ENCODE measurements at places on chromosomes 11 and 22.
A peak's percentile ranks its signal among the peaks of the same experiment; 100 is the strongest.

DNA sequence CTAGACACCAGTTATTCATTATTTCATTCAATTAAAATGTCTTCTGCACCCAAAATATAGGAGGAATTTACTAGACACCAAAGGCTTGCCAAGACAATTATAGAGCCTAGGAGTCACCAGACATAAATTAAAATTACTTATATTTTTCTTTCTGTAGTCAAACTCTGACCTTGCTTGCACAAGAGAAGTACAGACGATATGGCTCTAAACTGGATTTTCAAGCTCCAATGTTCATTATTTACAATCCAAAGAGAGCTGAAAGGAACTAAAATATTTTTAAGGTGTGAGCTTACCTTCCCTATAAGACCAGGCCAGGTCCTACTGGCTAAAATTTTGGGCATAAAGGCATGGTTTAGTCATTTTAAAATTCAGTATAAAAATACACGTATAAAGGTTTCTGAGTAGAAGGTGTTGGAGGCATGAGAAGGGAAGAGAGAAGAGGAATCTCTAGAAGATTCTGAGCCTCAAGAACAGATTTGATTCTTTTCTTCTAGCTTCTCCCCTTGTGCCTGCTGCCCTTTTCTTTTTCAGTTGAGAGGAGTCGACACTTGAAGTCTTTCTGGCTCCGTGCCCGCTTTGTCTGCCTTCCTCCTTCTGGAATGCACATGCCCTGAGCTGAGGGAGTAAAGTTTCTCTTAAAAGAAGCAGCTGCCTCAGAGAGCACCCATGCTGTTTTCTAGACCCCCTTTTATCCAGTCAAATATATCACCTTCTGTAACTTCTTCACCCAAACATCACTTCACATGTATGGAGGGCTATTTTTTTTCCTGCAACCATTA lies 13.5 kb downstream of the C11orf97 start:
- DNase-seq = no peak

DNA sequence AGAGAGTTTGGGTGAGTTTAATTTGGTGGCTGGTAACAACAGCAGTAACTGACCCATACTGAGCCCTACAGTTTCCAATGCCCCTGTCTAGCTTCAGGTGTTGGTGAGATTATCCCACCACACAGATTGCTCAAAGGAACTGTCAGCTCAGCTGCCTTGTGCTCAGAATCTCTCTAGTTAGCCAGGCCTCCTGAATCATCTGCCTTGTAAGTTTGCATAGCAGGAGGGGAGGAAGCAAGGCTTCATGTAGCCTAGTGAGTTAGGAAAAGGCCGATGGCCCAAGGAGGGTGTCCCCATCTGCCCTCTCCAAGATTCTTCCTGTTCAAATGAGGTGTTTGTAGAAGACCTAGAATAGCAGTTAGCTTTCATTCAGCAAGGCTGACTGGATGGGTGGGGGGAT lies 74.3 kb downstream of the MICAL2 start:
- DNase-seq = no peak

- no peak for DNase-seq
Observed at GRCh38 chr11:80595011-80595410, 1154.2 kb upstream of the TENM4 start.

DNA sequence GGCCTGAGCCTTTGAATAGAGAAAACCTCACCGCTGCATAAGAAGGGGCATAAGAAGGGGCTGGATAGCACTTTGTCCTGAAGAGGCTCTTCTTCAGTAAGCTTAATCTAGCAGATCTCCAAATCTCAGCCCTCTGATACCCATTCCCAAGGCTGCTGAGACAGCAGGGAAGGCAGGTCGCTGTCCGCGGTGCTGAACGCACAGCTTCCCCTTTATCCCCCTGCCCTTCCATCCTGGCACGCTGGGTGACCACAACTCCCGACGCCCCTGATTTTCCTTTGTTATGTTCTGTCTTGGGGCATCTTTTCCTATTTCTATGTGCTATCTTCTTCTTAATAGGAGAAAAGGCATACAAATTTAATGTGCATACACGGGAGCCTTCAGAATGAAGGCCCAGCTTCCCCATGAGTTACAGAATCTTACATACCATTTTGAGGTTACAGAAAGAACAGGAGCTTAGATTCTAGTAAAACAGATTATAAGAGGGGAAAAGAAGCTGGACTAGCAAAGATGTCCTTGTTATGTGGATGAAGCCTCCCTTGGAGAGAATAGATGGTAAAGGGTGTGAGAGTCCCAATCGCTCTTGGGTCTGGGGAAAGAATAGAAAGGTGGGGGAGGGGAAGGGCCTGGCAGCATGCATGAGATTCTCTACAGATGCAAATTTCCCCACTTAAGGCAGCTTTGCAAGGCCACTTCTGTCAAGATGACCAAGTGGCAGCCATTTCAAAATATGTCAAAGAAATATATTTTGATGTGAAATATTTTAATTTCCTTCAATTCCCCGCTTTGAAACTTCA lies 5.7 kb upstream of the SULT4A1 start:
- peak; percentile 4 for DNase-seq

- no peak for DNase-seq
Observed at GRCh38 chr22:20978419-20978818, 3.7 kb upstream of the LZTR1 start.

DNA sequence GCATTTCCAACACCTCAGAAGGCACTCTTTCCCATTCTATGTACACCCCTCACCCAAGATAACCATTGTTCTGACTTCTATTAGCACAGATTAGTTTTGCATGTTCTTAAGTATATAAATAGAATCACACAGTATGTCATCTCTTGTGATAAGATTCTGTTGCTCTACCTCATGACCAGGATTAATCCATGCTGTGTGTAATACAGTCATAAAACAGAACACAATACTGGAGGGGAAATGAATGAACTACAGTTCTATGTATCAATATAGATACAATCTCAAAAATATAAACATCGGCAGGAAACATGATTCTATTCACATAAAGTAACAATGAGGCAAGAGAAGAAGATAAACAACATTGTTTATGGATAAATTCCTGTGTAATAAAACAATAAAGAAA lies 151.5 kb downstream of the ATG16L2 start:
- DNase-seq = no peak

- DNase-seq = peak; percentile 70
Observed at GRCh38 chr22:41286639-41287091, 678 bp upstream of the RANGAP1 start.

DNA sequence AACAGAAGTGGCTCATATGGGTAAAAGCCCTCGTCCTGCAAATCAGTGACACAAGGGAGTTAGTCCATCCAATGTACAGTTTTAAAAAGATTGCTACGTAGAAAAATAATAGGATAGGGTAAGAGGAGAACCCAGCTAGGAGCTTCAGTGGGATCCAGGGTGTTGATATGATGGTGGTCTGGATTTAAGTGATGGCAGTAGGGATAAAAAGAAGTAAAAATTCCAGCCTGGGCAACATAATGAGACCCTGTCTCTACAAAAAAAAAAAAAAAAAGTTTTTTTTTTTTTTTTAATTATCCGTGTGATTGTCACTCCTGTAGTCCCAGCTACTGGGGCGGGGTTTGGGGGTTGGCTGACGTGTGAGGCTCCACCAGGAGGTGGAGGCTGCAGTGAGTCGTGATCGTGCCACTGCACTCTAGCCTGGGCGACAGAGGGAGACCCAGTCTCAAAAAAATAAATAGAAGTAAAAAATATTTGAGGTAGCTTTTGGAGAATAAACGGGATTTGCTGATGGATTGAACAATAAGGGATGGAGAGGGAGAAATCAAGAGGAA lies 7.0 kb upstream of the L3MBTL2 start:
- peak; percentile 56 for DNase-seq

DNA sequence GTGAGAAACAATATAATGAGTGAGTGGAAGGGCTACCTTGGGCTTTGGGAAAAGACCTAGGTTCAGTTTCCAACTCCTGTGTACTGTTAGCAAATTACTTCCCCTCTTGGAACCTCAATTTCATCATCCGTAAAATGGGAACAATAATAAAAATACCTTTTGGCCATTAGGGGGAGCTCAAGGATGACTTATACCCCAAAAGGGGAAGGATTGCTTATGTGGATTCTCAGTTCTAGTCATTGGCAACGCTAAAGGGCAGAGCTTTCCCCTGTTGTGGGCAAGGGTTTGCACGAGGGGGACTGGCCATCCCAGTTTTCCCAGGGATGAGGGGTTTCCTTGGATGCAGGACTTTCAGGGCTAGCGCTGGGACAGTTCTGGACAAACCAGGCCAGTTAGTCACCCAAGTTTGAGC lies 3.1 kb upstream of the COMMD9 start:
- DNase-seq = peak; percentile 72

DNA sequence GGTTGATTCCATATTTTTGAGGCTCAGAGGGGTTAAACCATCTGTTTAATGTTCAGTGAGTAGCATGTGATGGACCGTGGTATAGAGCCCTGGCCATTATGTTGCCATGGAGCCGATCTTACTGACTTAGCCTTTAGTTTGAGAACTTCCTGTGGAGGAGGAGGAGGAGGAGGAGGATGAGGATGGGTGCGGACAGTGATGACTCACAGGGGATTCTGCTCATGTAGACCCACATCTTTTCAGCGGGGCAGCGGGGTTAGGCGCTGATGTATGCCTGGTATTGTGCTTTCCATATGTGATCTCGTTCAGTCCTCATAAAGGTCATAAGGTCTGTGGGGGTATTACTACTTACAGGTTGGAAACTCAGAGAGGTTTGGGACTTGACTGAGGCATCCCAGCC lies 13.9 kb downstream of the STX3 start:
- DNase-seq = no peak

DNA sequence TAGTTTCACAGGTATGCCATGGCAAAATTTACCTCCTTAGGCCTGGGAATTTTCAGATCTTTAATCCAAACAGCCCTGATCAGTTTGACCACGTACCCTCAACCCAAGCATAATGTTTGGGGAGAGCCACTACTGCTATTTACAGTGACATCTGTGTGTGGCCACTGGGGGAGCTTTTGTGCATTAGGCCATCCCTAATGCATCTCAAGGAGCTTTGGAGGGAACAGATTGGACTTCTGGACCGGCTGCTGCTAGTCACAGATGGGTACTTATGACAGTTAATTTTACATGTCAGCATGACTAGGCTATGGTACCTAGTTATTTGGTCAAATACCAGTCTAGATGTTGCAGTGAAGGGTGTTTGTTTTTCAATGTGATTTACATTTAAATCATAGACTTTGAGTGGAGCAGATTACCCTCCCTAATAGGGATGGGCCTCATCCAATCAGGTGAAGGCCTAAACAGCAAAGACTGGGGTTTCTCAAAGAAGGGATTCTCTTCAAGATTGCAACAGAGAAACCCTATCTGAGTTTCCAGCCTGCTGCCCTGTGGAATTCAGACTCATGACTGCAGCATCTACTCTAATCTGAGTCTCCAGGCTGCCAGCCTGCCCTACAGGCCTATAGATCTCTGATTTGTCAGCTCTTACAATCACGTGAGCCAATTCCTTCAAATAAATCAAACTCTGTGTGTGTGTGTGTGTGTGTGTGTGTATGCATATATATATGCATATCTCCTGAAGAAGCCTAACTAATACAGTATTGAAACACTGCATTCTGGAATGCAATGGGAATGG lies 38.0 kb upstream of the GALNT18 start:
- DNase-seq = no peak

DNA sequence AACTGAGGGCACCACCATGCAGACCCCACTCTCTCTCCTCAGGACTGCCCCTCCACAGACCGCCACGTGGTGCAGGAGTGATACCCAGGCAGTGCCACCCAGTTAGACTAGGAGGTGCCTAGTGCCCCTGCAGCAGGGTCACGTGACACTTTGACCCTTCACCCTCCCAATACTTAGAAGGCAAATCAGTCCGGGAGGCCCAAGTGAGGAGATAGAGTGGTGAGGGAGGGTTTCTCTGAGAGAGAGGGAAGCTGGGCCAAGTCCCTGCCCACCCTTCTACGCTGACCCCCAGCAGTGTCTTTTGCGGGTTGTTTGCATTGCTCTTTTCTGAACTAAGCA lies 84.6 kb downstream of the BUD13 start:
- no peak for DNase-seq

DNA sequence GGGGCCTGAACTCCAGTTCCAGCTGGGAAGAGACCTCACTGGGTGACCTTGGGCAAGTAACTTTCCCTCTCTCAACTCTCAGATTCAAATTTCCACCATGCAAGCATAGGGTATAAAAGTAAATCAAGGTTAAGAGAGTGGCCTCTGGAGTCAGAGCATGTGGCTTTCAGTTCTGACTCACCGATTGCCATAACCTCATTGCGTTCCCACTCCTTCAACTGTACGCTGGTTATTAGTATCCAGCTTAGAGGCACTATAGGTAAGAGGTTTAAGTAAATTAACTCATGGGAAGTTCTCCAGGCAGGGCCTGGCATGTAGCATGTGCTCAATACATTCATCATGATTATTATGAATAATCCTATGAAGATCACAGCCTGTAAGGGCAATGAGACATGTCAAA lies 88.3 kb downstream of the FBXO7 start:
- DNase-seq = no peak

DNA sequence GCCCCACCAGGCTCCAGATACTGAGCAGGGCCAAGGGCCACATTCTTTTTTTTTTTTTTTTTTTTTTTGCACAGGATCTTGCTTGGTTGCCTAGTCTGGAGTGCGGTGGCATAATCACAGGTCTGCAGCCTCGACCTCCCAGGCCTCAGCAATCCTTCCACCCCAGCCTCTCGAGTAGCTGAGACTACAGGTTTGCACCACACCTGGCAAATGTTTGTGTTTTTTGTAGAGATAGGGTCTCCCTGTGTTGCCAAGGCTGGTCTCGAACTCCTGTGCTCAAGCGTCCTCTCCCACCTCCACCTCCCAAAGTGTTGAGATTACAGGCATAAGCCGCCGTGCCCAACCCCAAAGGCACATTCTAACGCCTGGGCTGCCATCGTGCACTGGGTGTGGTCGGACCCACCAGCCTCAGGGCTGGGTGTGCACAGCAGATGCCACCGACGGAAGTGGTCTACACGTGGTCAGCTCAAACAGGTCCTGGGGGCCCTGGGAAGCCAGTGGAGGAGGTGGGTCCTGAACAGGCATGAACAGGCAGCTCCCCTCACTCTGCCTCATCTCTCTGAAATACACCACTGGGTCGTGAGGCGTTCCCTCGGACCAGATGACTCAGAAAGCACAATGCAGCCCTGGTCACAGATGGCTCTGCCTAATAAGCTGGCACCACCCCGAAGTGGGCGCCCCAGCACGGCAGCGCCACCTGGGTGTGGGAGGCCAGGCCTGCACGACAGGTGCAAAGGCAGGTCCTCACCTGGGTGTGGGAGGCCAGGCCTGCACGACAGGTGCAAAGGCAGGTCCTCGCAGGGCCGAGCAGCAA lies 5.1 kb upstream of the B4GALNT4 start:
- peak; percentile 81 for DNase-seq

- no peak for DNase-seq
Observed at GRCh38 chr22:19149991-19150390, at the start of gene GSC2. Gene GSC2, minus strand, starts transcription at chr22:19150292. Its CDS starts 9 bp downstream, at chr22:19150283.

DNA sequence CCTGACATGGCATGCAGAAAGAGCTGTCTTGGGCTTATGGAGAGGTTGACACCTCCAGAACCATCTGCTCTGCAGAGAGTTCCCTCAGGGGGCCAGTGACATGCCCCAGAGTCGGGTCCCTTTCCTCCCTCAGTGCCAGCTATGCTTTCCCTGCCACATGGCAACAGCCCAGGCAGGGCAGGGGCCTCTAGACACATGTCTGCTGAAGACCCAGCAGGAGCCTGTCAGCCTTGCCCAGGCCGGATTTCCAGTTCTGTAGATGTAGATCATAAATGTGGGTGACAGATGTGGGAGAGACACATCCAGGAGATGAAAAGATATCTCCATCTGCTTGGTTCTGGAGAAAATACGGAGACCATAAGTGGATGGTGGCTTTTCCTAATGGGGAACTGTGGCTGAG lies 25.5 kb downstream of the NAV2 start:
- DNase-seq = no peak

All from CD4-positive, alpha-beta T cell treated with Interleukin-17A for 1 hour (primary cell).